ENCODE measurements at places on chromosomes 16 and 17.

- DNase-seq = no peak
Measured at GRCh38 chr17:75295201-75296158, 6.2 kb upstream of the SLC25A19 start.

GRCh38 chr17:83100853-83101391, 21.5 kb downstream of the METRNL start:
- no peak for DNase-seq

- no peak for DNase-seq
Measured at GRCh38 chr16:27538528-27538927, 11.2 kb downstream of the GTF3C1 start.

GRCh38 chr17:77294761-77295160, 154.0 kb downstream of the SEC14L1 start:
- DNase-seq = no peak

DNA sequence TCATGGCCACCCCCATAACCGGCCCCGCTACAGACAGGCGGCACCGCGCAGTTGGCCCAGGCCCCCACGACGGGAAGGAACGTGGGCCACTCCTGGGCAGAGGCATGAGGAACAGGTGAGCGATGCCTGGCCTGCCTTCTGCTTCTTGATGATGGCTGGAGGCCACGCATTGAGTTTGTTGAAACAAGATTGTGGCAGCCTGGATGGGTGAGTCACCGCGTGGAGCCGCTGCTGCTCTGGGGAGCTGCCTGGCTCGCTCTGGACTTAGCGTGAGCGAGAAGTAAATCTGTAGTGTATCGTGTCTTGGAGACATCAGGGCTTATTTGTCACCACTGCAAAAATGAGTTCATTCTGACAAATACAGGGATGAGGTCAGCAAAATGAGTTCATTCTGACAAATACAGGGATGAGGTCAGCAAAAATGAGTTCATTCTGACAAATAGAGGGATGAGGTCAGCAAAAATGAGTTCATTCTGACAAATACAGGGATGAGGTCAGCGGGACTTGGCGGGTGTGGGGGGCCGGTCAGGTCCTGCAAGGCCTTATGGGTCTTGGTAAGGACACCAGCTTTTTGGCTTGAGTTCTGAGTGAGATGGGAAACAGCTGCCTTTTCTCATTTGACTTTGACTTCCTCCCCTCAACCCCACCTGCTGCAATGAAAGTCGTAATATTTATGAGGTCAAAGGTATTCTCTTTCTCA, 93.0 kb downstream of the SEC14L1 start:
- DNase-seq = no peak

GRCh38 chr17:52762147-52762793, 603.8 kb upstream of the CA10 start:
- no peak for DNase-seq

DNA sequence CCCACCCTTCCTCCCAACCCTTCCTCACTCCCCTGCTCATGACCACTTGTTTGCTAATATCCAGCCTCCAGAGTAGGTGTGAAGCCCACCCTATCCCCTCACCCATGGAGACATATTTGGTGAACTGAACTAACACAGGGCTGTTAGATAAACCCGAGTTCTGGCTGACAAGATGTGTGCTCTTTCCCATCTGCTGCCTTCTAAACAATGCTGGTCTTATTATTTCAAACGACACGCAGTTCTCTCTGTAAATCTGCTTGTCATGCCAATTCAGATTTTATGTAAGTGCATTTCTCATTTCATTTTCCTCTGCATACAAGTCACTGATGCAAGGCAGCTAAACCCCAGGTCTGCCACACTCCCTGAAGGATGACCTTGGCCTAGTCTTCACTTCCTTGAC, 343.0 kb upstream of the CDH5 start:
- DNase-seq = no peak

- DNase-seq = no peak
Measured at GRCh38 chr17:80786887-80787286, 204.8 kb upstream of the CHMP6 start.

DNA sequence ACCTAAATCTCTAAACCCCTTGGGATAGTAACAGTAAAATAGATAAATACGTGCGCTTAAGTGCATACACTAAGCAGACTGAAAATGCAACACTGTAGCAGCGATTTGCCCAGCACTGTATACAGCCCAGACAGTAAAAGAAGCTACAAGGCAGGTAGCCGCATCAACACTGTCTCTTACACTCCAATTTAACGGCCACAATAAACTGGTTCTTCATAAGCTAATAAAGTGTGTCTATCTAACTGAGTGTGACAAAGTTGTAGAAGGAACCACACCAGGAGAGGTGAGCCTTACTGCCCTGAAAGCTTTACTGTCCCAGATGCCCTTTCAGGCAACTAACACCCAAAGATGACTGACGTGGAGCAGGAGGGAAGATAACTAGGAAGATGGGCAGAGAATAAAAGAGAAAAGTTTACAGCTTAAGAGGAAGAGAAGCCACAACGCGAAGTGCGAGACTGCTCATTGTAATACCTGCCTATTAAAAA, 847 bp downstream of the ZDHHC7 start:
- no peak for DNase-seq

DNA sequence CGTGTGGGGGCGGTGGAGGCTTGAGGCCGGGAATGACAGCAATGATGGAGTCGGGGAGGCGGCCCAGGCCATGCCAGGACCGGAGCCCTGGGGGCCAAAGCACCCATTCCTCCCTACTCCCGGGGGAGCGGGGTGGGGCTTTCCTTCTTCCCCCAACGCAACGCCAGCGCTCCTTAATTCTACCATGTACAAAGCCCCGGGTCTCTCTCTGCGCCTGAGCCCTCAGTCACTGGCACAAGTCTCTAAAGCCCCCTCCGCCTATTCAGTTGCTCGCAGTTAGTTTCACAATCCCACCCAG, 245 bp upstream of the RNF227 start:
- no peak for DNase-seq

GRCh38 chr17:2853283-2854142, 57.3 kb downstream of the RAP1GAP2 start:
- no peak for DNase-seq

DNA sequence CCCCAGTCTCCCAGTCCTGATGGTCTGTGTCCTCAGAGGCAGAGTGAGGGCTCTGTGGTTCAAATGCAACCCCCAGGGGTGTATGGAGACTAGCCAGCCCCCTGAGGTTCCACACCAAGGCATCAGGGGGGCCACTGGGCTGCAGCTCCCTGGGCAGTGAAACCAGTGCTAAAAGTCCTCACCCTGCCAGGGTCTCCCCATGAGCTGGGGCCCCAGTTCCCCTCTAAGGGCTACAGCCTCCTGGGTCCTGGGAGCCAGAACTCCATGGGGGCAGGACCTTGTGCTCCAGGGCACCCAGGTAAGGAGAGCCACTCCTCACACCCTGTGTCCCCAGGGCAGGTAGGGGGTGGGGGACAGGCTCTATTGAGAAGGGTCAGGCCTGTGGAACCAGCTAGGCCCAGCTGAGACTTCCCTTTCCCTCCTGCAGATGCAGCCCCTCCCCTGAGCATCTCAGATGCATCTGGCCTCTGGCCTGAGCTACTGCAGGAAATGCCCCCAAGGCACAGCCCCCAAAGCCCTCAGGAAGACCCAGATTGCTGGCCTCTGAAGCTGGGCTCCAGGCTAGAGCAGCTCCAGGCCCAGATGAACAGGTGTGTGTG, 6.4 kb upstream of the DCAF7 start:
- no peak for DNase-seq

GRCh38 chr16:65202461-65202860, 80.6 kb upstream of the CDH11 start:
- no peak for DNase-seq

GRCh38 chr17:73952480-73953205, 250.8 kb upstream of the RPL38 start:
- peak; percentile 24 for DNase-seq

GRCh38 chr16:50496990-50497389, 51.2 kb upstream of the NKD1 start:
- no peak for DNase-seq

DNA sequence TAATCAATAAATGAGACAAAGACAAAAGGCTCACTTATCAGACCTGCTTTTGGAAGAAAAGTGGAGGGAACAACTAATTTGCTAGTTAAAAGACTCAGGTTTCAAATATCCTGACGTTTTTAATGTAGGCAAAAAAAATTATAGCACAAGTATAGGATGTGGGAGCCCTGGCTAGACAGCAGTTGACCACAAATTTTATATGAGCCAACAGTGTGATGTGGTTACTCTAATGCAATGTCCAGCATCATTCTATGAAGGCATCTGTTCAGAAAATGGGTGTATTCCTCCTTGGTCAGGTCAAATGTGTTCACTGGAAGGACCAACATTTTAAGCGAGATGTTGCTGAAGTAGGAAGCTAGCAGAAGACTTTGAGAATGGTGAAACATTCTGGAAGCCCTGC, 237.4 kb downstream of the MAP2K6 start:
- DNase-seq = no peak

DNA sequence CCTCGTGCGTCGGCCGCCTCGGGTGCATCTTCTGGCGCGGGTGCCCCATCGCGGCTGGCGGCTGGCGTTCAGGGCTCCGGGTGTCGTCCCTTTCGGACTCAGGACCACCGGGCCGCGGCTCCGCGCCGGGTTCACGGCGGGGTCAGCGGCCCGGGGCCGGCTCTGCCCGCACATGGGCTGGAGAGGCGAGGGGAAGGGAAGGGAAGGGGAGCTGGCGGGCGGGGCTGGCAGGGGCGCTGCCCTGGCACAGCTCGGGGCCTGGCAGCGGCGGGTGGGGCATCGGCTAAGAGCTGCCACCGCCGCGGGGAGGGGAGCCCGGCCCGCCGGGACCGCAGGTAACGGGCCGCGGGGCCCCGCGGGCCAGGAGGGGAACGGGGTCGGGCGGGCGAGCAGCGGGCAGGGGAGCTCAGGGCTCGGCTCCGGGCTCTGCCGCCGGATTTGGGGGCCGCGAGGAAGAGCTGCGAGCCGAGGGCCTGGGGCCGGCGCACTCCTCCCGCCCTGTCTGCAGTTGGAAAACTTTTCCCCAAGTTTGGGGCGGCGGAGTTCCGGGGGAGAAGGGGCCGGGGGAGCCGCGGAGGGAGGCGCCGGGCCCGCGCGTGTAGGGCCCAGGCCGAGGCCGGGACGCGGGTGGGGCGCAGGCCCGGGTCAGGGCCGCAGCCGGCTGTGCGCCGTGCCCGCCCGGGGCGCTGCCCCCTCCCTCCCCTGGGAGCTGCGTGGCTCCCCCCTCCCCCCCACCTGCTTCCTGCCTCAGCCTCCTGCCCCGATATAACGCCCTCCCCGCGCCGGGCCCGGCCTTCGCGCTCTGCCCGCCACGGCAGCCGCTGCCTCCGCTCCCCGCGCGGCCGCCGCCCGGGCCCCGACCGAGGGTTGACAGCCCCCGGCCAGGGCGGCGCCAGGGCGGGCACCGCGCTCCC, 646 bp downstream of the HIC1 start:
- DNase-seq = no peak

GRCh38 chr16:86651823-86652222, 73.5 kb downstream of the FOXL1 start:
- no peak for DNase-seq

- DNase-seq = no peak
Measured at GRCh38 chr16:88353691-88354090, 29.1 kb upstream of the ZNF469 start.

GRCh38 chr17:55735731-55736405, 13.2 kb upstream of the TMEM100 start:
- no peak for DNase-seq

- no peak for DNase-seq
Measured at GRCh38 chr16:89368604-89369249, 121.6 kb downstream of the ANKRD11 start.

DNA sequence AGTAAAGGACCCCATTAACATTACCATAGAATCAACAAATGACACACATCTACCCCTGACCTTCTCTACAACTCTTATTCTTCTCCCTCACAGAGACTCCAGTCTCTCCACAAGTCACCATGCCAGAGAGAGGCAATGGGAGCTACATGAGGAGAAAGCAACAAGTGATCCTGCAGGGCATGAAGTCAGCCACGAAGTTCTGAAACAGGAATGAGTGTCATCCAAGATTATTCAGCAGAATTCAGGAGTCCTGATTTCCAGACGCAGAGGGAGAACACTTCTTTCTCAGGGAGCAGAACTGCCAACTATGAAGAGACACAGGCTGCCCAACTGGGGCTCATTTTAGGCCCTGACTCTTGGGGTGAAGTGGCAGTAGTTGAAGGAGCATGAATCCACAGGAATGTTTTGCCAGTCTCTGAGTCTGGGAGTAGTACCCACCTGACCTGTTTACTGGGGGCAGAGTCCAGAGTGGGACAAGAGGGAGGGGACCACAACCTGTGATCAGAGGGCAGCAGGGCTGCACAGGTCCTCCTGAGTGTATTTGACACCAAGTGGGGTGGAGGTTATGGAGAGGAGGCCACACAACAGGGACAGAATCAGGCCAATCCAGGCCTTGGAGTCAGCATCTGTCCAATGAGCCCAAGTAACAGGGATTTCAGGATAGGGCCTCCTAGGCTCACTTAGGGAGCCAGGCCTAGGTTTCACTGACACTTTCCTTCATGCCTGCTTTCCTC, 2.4 kb upstream of the MTMR4 start:
- no peak for DNase-seq

DNA sequence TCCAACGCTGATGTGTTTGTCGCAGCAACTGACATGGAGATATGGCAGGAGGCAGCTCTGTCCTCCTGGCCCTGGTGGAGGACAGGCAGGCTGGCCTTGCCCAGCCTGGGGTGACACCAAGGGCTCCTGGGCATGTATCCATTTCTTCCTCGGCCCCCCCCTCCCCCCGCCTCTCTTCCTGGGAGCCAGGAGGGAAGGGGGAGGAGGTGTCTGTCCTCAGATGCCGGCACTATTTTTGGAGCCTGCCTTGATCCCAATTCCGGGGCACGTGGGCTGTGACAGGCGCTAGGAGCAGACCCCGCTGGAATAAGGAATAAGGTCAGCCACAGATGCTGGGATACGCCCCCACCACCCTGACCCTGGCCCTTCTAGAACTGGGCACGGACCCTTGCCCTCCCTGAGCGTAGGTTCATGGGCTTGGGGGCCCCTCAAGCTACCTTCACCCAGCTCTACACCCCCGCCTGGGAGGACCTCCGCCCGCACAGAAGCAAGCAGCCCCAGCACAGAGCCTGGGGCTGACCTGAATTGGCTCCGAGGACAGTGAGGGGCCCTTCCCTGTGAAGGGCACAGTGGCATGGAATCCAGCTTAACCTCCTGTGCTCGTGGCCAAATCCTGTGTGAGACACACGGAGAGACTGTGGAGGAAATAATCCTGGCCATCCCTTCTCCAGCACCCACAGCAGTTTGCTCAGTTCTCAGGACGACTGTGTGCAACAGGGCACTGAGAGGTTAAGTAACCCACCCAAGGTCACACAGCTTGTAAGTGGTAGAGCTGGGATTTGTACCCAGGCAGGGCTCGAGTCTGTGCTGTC, 24.1 kb downstream of the SEC14L5 start:
- no peak for DNase-seq

GRCh38 chr17:2549392-2550211, 37.9 kb upstream of the METTL16 start:
- DNase-seq = no peak

DNA sequence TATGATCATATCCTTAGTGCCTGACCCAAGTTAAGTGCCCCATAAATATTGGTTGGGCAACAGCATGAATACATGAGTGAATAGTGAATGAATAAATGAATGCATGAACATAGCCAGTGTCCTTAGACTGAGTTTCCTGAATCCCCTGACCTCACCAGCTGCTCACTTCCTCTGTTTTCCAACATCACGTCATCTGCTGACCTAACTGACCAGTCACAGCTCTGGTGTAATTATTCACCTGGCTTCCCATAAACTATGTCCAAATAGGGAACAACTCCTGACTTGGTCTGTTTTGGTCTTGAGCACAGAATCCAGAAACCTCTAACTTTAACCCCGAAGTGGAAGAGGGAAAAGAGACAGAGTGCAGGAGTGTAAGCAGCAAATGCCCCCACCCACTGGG, 83.4 kb downstream of the ASIC2 start:
- no peak for DNase-seq

All from activated CD8-positive, alpha-beta memory T cell treated with anti-CD3 and anti-CD28 coated beads for 48 hours (primary cell).